ENCODE measurements at places on chromosomes 5 and 9.

GRCh38 chr5:126004636-126005035, 418.6 kb upstream of the GRAMD2B start:
- no peak for DNase-seq

DNA sequence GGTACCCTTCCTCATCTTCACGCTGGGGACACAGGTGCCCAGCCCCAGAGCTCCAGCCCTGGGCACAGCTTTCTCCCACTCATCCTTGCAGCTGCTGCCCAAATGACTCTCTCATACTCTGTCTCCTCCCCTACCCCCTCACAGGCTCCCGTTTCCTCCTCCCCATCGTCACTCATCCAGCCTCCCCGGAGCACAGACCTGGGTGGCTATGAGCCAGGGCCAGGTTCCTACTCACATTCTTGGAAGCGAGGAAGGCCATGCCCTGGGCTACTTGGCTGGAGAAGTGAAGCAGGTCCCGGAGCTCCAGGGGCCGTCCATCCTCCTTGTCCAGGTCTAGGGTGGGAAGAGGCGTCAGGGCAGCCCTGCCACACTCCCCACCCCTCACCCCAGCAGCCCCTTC, 29.3 kb downstream of the CSF1R start:
- DNase-seq: no peak

- DNase-seq: no peak
Measured at GRCh38 chr9:107868186-107868585, 378.6 kb upstream of the KLF4 start.

DNA sequence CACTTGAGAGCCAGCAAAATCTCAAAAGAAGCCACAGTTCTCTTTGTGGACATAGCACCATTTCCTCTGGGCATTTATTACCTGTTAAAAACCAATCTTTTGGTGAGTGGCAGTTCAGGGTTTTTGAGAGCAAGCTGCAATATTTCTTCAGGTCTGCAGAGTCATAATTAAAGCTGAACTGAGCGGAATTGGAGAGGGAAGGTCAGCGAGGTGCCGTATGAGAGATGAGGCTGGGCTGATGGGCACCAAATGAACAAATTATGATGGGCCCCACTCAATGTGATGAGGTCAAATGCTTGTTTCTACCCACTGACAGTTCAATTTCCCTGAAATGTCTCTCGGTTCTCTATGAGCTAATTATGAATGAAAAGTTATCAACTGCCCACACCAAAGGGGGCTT, 231.9 kb downstream of the AP3B1 start:
- DNase-seq: no peak

- DNase-seq: no peak
Measured at GRCh38 chr9:100294806-100295205, 57.9 kb downstream of the TEX10 start.

GRCh38 chr5:124315741-124316415, 430.6 kb downstream of the ZNF608 start:
- DNase-seq: no peak

DNA sequence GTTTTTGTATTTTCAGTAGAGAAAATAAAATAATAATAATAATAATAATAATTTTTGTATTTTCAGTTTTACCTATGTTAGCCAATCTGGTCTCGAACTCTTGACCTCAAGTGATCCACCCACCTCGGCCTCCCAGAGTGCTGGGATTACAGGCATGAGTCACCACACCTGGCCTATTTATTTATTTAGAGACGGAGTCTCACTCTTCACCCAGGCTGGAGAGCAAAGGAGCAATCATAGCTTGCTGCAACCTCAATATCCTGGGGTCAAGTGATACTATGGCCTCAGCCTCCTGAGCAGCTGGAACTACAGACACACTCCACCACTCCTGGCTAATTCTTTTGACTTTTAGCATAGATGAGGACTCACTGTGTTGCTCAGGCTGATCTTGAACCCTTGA, 167.5 kb downstream of the TLE1 start:
- DNase-seq: no peak

DNA sequence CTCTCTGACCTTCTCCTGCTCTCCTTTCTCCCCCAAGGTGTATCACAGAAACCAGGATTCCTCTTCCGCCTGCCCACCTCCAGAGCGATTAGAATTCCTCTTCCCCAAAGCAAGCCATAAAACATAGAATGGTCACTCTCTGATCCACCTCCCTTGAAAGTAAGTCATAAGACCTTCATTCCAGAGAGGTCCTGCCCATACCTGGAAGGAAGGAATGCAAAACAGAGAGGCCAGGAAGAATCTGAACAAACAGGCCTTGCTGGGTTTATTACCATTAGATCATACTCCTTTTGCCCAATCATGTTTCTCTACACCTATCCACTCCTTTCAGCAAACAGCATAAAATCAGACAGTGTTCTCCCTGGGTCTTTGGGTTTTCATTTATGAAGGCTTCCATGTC, 21.0 kb downstream of the CDKL3 start:
- no peak for DNase-seq

- DNase-seq: no peak
Measured at GRCh38 chr9:97535771-97536170, 34.3 kb downstream of the TMOD1 start.

DNA sequence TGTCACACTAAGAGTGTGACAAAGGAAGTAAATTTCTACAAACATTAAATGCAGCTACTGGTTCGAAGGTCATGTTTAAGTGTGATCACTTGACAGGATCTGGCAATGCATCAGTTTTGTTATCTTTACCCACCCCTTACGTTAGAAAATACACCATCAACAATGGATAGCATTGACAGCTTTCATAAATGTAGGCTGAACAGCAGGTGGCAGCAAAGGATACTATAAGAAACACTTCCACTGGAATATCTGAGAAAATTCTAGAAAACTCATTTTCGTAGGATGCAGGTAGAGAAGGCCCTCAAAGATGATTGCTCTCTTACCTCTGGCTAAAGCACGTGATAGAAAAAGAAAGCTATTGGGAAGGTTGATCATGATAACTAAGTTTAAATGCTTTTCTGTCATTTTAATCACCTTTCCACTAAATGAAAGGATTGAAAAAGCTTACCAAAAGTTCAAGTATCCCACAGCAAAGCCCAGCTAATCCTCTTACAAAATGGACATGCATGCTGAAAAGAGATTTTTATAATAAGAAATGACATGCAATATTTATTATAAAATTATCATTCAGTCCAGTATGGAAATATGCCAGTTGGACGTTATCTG, 292.5 kb downstream of the PARP8 start:
- peak; percentile 39 for DNase-seq

- no peak for DNase-seq
Measured at GRCh38 chr5:110413856-110414255, 312.6 kb downstream of the TMEM232 start.

- no peak for DNase-seq
Measured at GRCh38 chr5:79871364-79872120, 119.5 kb downstream of the MTX3 start.

DNA sequence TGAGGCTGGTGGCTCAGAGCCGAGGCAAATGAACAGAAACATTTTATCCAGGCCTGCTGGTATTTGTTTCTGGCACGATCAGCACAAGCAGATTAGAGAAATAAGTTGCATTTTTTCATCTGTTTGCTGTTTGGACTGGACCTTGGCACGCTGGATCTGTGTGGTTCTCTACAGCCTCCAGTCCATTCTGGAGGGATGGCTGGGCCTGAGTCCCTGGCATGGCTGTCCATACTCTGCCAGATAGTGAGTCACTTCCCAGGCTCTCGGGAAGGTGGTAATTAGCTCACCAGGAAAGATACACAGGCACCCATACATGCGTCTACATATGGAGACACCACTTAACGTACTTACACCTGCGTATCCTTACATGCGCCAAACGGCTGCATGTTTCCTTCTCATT, 78.6 kb downstream of the SPRY4 start:
- DNase-seq: no peak

DNA sequence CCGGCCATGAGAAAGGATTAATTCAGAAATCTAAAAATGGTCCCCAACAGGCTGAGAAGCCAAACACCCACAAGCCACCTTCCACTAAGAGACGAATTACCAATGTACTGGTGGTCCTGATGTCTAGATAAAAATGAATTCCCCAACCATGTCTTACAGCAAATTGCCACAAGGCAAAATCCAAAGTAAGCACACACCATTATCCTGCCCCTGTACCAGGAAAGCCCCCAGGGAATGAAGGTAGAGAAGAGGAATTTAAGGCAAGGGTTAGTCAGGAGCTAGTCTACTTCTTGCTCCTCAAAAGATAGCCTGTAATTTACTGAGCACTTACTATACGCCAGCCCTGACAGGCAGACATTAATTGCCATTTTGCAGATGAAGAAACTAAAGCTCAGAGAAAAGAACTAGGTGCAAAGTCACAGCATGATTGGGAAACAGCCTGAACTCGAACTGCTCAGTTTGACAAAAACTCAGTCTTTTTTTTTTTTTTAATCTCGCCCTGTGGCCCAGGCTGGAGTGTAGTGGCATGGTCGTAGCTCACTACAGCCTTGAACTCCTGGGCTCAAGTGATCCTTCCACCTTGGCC, 64.3 kb downstream of the RAPGEF1 start:
- DNase-seq: no peak

DNA sequence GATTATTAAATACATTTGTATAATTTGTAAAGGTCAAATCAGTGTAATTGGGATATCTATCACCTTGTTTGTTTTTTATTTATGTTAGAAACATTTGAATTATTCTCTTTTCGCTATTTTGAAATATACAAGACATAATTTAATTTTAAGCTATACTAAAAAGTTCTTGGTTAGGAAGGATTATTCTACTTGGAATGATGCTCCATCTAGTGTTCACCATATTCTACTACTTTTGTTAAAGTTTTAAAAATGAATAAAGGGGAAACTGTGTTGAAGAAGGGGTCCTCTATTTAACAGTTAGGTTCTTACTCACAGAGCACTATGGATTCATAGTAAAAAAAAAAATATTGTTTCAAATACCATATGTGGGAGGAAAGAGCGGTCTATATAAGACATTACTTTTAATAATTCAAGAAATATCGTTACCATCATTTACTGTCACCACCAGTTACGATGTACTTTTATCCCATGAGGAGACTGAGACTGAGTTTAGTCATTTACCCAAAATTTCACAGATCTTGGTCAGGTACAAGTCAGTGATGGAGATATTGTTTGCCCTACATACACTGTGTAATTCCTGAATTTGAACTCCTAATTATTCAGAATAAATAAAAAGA, 6.3 kb upstream of the STOM start:
- peak; percentile 35 for DNase-seq

GRCh38 chr9:124353166-124353768, 62.0 kb downstream of the PSMB7 start:
- DNase-seq: no peak

DNA sequence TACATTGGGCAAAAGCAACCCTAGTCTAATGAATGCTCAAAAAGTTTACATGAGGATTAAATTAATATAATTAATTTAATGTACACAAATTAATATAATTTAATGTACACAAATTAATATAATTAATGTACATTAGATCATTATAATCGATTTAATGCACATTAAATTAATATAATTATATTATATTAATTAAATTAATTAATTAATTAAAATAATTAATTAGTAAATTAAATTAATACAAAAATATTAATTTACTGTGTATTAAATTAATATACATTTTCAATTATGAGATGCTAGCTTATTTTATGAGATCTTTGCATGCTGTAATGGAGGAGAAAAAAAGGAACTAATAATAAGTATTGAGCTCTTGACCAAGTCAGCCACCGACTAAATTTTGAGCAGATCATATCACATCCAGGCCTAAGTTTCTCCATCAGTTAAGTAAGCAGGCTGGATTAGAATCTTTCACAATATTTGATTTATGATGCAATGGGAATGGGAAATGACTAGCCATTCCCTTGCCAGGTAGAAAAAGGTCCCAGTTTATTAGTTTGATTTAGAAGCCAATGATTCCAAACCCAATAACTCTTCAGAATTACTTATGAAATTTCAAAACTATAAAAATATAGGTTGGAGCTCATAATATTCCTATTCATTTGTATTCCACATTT, 533.4 kb upstream of the GRIA1 start:
- DNase-seq: no peak

DNA sequence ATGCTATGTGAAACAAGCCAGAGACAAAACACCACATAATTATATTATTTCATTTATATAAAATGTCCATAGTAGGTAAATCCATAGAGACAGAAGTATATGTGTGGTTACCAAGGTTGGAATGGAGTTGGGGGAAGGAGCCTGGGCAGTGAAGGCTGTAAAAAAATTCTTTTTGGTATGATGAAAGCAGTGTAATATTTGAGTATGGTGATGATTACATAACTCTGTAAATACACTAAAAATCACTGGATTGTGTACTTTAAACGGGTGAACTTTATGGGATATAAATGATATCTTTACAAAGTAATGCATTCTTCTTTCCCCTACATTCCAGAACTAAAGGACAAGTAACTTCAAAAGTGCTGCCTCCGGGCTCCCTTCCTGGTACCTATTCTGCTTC, 155.8 kb downstream of the SH3GL2 start:
- no peak for DNase-seq

GRCh38 chr9:77183581-77183980, 6.2 kb downstream of the VPS13A start:
- DNase-seq: no peak

DNA sequence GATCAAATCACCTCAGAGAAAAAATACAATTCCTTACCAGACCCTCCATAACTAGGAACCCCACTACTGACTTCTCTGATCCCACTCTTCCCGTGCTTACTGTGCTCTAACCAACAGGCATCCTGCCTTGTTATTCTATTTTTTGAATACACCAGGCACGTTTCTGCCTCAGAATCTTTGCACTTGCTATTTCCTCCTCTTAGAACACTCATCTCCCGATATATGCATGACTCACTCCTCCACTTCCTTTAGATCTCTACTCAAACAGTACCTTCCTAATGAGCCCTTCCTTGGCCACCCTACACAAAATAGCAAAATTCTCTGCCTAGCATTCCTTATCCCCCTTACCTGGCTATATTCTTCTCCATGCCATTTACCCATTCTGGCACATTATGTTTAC, 43.9 kb downstream of the MAPKAP1 start:
- DNase-seq: peak; percentile 10

DNA sequence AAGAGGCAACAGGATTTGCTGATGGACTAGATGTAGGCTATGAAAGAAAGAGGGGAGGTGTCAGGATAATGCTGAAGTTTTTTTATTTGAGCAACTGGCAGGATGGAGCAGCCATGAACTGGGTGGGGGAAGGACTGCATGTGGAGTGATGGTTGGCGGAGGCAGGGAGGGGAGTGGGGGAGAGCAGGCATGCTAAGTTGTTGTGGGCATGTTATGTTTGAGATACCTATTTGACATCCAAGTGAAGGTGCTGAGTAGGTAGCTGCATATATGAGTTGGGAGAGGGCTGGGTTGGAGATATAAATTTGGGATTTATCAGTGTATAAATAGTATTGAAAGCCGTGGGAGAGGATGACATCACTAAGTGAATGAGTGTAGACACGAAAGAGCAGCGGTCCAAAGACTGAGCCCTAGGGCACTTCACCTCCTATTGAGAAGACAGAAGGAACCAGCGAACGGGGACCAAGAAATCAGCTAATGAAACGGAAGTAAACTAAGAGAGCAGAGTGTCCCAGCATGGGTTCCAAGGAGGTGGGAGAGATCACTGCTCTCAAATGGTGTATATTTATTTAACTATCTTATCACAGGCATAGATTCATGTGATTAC, 7.4 kb downstream of the BSPRY start:
- DNase-seq: no peak

- no peak for DNase-seq
Measured at GRCh38 chr5:79357398-79357797, 121.5 kb downstream of the JMY start.

Measured in erythroblast (primary cell).